Skeletal muscle tissue (tissue), 5 donors: ENCODE measurements at places on chromosomes 1 and 21. TPM values are rescaled to one million over a fixed set of nuclear protein-coding genes. Genes with fewer than 3 reads are reported as not detected.

The OR2T29 gene
- not detected for total RNA-seq

The C2CD4D gene
- total RNA-seq: not detected

The IFI44 gene
- 11.5 TPM for total RNA-seq

The AQP10 gene
- not detected for total RNA-seq

The CSF1 gene
- 7.3 TPM for total RNA-seq

The TRAPPC10 gene
- total RNA-seq: 7.3 TPM

The LRRC38 gene
- 10.4 TPM for total RNA-seq

The S100A7 gene
- not detected for total RNA-seq

The OPTC gene
- total RNA-seq: not detected

The OR2M3 gene
- not detected for total RNA-seq

The AMPD1 gene
- 40.7 TPM for total RNA-seq

The SLC35D1 gene
- total RNA-seq: 7.8 TPM

The SLC44A5 gene
- total RNA-seq: under 0.01 TPM

The KIAA0319L gene
- total RNA-seq: 18.3 TPM

The AMY2A gene
- not detected for total RNA-seq

The OR6K3 gene
- not detected for total RNA-seq

The GPR89A gene
- total RNA-seq: 24.5 TPM
